Upper lobe of left lung (tissue), 6 donors: ENCODE measurements at places on chromosomes 16 and 17.

DNA sequence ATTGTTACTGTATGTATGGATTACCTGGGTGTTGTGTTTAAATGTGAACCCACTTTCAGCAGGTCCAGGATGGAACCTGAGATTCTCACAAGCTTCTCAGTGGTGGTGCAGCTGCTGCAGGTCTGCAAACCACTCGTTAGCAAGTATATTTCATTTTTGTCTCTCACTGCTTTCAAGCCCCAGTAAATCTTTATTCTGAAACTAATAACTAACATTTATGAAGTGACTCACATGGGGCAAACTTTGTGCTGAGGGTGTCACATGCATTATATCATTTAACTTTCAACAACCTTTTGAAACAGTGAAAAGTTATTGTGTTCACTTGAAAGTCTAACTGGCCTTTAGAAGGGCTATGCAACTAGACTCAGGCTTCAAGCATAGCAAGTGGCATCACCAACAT lies 98.9 kb upstream of the DYNLRB2 start:
- no peak for DNase-seq

- no peak for DNase-seq
Observed at GRCh38 chr16:89373355-89374110, 116.8 kb downstream of the ANKRD11 start.

GRCh38 chr16:81397058-81397878 lies 47.3 kb upstream of the CMIP start:
- no peak for DNase-seq

GRCh38 chr17:16814439-16814838 lies 124.4 kb downstream of the CCDC144A start:
- DNase-seq, result peak; percentile 13

- DNase-seq, result no peak
Observed at GRCh38 chr17:66126231-66126630, 65.7 kb downstream of the CEP112 start.

DNA sequence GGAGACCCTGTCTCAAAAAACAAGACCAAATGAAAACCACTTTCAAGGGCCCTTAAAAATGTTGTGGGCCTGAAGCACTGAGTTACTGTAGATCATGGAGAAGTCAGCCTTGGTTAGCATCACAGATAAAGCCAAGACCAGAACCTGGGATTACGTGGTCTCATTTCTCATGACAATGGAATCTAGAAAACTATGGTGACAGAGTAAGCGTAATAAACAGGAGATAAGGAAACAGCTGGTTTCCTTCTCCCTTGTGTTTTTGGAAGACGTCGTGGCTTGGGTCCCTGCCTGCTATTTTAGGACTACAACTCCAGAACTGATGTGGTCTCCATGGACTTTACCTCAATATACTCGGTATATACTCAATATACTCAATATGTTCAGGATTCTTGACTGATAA lies 180.7 kb upstream of the ZFHX3 start:
- DNase-seq, result no peak

- no peak for DNase-seq
Observed at GRCh38 chr17:49508061-49508865, 13.2 kb downstream of the NGFR start.

DNA sequence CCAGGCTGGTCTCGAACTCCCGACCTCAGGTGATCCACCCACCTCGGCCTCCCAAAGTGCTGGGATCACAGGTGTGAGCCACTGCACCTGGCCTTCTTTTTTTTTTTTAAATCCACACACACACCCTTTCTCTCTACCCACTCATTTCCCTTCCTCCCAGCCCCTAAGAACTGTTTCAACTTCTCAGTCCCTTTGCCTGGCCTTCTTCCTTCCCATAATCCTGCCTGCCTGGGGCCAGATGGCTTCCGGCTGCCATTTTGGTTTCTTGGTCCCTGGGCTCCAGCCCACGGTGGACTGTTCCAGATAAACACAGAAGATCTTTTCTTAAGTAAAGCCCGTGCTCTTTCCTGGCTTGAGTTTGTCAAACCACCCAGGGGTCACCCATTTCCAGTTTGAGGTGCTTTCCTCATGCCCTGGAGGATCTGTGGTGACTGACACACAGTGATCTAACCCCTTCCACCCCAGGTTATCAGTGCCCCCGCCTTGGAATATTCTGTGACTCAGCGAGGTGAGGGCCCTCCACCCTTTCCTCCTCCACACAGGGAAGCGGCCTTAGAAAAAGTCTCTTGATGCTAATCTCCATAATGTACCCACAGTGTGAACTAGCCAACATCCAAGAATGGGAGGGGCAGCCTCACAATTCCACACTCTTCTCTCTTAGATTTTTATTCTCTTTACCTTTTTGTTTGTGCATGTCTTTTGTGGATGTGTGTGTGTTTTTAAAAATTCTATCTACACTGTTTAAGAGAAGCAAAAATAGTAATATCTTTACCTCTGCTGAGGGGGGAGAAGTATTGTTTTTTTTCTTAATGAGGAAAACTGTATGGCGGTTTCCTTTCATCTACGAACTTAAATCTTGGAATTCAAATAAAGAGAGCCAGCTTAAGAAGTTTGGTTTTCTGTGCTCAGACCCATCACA lies 60.0 kb downstream of the CRISPLD2 start:
- DNase-seq, result no peak

- peak; percentile 90 for DNase-seq
Observed at GRCh38 chr16:2838928-2839327, 8.8 kb downstream of the ZG16B start.

DNA sequence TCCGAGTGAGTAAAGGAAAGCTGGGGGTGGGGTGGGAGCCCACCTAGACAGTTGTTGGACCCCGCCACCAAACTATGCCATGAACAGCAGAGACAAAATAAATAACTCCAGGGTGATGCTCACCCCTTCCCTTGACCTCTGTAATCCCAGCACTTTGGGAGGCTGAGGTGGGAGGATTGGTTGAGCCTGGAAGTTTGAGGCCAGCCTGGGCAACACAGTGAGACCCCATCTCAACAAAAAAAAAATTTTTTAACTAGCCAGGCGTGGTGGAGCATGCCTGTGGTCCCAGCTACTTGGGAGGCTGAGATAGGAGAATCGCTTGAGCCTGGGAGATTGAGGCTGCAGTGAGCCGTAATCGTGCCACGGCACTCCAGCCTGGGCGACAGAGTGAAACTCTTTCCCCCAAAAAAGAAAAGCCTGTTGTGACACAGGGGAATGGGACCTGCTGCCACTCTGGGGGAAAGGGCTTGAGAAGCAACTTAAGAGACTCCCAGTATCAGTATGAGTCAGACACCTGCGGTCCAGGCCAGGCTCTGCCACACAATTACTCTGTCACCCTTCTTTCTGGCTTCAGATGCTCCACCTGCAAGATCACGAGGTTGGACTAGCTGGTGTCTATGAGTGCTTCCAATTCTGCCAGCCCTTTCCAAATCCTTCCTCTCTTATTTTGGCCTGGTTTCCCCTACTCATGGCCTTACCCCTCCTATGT lies 5.0 kb downstream of the SGCA start:
- DNase-seq, result no peak

GRCh38 chr16:23072769-23073549 lies 76.3 kb downstream of the USP31 start:
- no peak for DNase-seq

DNA sequence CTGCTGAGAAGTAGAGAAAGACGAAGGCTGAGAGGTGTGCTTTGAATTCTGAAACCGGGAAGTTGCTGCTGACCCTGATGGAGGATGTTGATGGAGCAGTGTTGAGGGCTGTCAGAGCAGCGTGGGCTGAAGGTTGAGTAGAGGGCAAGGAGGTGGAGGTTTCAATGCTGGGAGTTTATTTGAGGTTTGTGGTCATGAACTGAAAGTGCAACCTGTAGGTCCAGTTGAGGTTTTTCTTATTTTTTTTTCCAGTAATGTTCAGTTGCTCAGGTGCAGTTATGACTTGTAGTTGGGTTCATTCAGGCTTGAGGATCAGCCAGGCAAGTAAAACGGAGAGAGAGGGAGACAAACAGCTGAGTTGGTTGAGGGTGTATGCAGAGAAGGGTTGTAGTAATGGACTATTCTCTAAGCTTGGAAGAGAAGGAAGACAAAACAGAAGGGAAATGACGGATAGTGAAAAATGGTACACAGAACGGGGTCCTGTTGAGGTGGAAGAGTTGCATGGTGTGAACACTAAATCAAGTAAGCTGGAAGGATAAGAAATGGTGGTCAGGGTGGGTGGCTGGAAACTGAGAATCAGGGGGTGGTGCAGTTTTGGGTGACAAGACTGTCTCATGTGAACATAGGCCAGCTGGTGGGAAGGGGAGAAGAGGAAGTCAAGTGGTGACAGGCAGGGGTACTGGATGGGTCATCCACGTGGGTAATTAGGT lies 8.7 kb upstream of the UBE2G1 start:
- DNase-seq, result no peak

- DNase-seq, result no peak
Observed at GRCh38 chr16:50808929-50809538, 67.1 kb downstream of the CYLD start.

DNA sequence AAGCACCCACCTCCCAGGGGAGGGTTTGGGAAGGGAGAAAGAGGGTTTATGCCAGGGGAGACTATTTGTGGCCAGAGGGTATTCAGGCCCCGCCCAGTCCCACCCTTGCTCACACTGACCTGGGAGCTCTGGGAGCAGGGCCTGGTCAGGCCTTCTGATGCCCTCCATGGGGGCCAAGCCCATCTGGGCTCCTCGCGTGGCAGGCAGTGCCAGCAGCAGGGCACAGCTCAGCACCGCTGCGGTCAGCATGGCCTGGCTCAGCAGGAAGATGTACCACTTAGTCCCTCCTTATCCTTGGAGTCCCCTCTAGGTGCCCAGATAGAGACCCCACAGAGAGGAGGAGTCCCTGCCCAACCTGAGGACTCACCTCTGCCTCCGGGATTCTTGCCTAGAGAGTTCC lies at the start of gene AGRP:
Gene AGRP (minus strand): TSS at position 398 of the 400 bp plus-strand sequence. CDS start 149 bp downstream, at position 249.
- no peak for DNase-seq

- DNase-seq, result no peak
Observed at GRCh38 chr17:9750524-9750923, 40.9 kb downstream of the DHRS7C start.

DNA sequence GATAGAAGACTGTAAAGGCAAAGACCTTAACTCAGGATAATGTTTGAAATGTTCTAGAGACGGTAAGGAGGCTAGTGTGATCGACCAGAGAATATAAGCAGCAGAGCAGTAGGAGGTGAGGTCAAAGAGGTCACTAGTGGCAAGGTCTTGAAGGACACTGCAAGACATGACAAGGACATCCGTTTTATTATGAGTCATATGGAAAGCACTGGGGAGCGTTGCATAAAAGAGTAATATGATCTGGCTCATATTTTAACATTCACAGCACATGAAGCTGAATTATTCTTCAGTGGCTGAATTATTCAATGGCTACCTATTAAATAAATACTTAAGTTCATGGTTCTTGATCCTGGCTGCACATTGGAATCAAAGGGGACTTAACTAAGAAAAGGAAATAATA lies 123.7 kb downstream of the SOX9 start:
- no peak for DNase-seq

GRCh38 chr17:9021158-9021991 lies at the start of gene NTN1:
Gene NTN1 (plus strand): TSS chr17:9021510. CDS start chr17:9022374, 864 bp downstream.
- DNase-seq, result peak; percentile 92

GRCh38 chr17:50248255-50248654 lies 26.0 kb upstream of the TMEM92 start:
- DNase-seq, result no peak

- DNase-seq, result no peak
Observed at GRCh38 chr16:22296225-22297113, 740 bp upstream of the POLR3E start.

DNA sequence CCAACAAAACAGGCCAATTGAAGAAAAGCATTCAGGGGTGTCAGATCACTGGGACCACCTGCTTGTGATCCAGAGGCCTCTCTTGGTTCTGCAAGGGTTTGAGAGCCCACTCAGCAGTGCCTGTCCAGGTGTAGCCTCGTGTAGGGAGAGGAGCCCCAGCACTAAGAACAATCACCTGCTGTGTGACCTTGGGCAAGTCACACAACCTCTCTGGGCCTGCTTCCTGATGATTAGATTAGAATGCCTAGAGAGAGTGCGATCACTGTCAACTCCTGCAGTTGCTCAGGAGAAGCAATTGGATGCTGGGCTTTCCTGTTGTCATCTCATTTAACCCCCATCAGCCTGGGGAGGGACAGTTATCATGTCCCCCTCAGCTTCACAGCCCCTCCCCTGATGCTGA lies 10.2 kb downstream of the DLX3 start:
- DNase-seq, result no peak

- DNase-seq, result peak; percentile 74
Observed at GRCh38 chr17:44318077-44318892, 6.3 kb downstream of the SLC25A39 start.

GRCh38 chr17:3213587-3213986 lies 6.1 kb downstream of the OR1A1 start:
- no peak for DNase-seq

- DNase-seq, result no peak
Observed at GRCh38 chr16:19639986-19640421, 78.0 kb downstream of the KNOP1 start.

DNA sequence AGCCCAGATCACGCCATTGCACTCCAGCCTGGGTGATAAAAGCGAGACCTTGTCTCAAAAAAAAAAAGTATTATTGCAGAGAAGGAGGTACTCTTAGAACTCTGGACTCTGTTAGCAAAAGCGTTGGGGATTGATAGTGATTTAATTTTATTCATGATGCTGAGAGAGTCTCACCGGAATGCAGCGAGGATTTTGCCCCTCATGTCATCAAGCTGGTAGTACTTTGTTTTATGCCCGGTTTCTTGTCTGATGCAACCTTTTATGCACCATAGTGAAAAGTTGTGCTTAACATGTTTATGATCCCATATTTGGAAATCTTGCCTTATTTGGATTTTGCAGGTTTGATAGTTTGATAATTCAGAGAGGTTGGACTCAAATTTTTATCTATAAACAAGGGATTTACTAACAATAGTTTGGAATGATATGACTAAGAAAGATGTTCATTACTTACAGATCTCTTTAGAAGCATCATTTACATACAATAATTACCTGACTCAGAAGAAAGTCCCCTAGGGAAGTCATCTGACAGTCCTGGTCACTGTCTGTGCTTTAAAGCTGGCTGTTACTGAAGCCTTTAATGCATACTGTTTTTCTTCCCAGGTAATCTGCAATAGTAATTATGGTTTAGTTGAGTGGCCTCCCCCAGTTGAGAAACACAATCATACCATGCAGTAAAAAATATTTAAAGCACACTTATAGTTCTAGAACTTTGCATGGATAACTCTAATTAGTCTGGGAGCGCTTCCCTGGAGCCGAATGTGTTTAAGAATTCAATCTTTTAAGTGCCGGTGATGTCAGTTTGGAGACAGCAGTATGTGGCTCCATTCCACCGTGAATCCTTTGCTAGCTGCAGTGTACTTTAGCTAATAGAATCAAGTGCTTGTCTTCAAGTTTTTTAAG lies 120.9 kb downstream of the PRKCA start:
- DNase-seq, result no peak
